Activated CD4-positive, alpha-beta T cell treated with anti-CD3 and anti-CD28 coated beads, Interleukin-2, amount 50 U/mL, for 24 hours (primary cell): ENCODE measurements at places on chromosomes 12 and 14.

DNA sequence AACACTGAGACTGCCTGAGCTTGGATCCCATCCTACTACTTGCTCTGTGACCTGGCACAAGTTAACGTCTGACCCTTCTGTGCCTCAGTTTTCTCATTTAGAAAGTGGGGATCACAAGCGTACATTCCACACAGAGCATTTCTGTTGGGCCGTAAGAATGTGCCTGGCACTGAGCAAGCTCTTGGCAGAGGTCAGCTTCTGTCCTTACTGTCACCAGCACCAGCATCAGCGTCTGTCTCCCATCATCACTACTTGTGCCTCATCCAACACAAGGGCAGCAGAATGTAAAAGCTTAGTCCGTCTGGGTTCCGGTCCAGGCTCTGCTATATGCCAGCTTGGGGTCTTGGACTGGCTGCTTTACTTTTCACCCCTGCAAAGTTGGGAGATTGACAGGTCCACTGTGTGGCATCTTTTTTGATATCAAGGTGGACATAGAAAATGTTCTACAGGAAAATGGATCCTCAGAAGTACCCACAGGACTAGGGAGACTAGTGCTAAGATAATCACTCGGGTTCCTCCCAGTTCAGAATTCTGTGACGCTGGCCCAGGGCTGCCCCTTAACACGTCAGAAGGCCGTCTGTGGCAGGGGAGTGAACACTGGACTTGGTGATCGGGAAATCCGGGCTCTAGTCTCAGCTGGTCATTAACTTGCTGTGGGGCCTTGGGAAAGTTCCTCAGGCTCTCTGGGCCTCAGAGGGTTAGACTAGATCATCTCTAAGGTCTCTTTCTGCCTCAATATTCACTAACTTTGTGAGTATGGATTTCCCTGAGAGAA lies 65.9 kb downstream of the CACNA1C start:
- DNase-seq, result no peak

DNA sequence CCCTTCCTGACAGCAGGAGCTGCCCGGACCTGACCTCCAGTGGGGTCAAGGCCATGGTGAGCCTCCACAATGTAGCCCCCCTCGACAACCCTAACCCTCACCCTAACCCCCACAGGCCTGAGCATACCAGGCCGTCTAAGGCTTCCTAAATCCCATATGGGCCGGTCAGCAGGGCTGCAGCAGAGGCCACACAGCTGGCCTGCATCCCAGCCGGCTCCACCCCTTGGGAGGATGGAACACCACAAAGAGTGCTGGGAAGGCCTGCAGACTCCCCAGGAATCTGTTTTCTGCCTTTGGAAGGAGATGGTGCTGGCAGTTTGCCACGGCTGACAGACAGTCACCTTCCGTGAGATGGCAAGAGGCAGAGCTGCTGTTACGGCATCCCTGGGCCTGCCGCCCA lies 2.8 kb downstream of the TMEM179 start:
- DNase-seq, result no peak

DNA sequence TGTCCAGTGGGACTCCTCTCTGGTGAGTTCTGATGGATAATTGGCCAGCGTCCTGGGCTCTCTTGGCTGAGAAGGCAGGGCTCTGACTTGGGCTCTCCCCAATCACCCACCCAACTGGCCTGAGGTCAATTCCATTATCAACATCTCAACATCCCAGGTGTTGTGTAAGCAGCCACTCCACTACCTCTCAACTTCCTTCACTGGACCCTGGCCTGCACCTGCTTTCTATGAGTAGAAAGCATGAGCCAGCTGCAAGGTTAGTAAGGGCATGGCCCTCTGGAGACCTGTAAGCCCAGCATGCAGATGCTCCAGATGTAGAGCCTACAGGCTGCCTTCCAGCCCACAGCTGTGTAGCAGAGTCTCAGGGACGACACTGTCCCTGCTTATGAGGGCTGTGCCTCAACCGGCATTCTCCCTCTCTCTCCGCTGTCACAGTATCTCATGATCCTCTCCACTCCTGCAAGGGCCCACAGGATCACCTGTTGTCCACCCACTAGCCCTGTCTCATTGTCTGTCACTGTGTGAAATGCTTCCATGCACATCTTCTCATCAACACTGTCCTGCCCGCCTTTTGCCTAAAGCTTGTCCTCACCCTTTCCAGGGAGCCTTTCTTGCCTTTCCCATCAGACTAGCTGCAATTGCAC lies 5.4 kb upstream of the KRT81 start:
- DNase-seq, result no peak

DNA sequence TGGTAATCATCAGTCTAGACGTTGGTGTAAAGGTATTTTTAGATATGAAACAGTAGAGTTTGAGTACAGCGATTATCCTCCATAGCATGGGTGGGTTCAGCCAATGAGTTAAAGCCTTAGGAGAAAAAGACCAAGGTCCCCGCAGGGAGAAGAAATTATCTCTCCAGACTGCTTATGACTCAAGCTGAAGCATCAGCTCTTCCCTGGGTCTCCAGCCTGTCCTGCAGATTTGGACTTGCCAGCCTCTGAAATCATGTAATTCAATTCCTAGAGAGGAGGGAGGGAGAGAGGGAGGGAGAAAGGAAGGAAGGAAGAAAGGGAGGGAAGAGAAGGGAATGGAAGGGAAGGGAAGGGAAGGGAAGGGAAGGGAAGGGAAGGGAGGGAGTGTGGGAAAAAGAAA lies 12.0 kb upstream of the DTX1 start:
- no peak for DNase-seq

DNA sequence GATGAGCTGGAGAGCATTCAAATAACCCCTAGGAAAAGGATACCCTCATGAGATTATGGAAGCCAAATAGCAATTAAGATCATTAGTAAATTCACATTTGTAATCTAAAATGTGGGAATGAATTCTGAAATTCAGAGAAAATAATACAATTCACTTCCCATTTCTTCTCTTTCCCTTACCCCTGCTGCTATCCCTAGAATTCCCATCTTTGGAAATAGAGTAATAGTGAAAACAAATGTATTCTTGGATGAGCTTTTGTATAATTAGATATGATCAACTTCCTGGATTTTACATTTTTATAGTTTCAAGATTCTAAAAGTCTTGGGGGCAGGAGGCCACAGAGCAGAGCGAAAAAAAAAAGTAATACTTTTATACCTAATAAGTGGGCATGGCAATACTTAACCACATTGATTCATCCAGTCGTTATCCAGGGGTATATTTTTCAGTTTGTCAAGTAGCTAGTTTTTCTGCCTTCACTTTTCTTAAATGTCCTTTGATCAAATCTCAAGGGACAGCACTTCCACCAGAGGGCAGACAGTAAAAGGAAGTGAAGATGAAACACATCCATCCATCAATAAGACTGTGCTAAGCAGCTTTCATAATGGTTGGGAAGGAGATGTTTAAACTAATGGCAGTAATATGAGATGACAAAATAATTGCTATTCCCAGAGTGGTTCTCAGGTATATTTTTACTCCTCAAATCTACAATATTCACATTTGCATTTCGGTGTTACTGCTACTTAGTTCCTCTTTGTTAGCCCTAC lies 401.3 kb downstream of the DIO2 start:
- no peak for DNase-seq

DNA sequence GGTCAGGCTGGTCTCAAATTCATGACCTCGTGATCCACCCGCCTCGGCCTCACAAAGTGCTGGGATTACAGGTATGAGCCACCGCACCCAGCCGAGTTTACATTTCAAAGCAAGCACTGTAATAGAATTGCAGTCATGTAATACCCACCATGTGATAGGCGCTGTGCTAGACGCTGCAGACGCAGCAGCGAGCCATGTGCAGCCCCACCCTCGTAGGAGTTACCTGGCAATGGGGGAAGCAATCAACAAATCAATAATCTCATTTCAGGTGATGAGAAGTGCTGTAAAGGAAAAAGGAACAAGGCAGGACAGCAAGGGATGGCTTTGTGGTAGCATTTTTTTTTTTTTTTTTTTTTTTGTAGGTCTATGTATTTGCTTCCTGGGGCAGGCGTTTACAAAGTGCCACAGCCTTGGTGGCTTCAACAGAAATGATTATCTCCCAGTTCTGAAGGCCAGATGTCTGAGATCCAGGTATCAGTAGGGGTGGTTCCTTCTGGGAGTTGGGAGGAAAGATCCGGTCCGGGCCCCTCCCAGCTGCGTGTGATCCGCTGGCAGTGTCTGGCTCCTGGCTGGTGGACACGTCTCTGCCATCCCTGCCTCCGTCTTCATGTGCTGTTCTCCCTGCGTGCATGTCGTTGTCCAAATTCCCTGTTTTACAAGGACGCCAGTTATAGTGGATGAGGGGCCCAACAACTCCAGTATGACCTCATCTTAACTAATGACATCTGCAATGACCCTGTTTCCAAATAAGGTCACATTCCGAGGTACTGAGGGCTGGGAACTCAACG lies 72.8 kb downstream of the TNFAIP2 start:
- no peak for DNase-seq

- no peak for DNase-seq
Observed at GRCh38 chr12:82440885-82441284, 82.6 kb downstream of the METTL25 start.

DNA sequence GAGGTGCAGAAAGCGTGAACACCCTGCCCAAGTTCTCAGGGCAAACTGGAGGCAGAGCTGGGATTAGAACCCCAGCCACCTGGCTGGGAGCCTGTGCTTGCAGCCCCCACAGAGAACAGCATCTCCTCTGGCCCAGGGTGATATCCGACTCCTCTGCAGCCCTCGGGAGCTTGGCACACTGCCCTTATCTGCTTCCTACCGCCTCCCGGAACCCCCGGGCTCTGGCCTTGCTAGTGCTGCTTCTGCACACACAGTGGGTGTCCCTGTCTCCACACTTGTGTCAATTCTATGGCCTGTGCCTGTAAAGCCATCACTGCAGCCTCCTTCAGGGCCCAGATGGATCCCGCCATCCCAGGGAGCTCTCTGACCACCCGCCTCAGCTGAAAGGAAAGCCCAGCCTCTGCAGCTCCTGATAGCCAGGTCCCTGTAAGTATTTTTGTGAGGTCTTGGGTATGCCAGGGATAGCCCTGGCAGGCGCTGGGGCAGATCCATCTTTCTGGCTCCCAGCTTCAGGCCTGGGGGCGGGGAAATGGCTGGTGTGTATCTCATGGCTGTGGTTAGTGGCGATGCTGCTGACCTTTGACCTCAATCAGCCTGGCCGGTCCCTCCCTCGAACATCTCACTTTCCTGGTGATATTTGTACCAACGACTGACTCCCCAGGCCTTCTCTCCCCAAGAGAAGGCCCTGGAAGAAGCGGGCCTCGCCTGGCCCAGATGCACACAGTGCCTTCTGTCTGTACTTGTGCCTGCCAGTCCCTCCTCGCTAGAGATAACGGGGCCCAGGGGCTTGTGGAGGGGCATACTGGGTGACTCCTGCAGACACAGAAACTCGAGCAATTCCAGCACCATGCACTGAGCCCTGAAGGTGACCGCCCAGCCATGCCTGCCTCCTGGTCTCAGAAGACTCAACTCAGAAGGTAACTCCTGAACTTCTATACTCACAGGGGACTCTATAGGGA lies 183.8 kb downstream of the CALM1 start:
- no peak for DNase-seq

DNA sequence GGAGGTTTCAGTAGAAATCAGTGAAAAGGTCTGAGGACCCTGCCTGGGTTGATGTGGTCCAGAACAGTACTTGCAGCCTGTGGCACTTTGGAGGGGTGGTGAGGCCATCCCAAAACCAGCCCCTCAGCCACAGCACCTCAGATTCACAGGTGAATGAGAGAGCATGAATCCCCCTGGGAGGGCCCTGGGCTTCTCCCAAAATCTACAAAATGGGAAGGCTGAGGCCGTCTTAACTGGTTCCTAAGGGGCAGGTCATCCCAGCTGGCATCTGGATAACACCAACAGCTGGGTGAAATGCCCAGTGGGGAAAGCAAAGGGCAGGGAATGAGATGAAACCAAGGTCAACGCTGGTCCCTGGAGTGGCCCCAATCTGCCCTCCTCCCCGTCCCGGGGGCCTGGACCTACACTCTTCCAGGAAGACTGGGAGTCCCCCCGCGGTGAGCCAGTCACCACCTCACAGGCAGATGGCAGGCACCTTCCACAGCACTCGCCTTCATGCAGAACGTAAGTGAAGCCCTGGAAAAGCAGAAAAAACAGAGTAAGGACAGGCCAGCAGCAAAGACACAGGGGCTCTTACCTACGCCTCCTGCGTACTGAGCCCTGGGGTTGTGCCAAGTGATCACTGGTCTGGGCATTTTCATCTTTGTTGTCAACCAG lies 26.3 kb upstream of the ANO2 start:
- no peak for DNase-seq

DNA sequence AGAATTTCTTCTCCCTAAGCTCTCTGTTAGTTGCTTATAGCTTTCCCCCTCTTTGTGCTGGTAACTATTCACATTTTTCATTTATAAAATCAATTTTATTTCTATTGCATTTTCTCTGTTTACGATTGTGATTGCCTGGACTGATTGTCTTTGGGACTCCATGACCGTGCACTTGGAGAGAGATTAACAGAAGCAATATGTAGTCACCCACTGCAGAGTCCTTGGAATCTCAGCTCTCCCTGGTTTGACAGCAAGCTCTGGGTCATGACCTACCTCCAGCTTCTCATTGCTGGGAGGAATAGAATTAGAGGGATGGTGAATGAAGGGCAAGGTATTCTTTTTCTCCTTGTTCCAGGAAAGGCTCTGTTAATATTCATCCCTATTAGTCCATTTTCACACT lies 398.2 kb downstream of the AACS start:
- no peak for DNase-seq

DNA sequence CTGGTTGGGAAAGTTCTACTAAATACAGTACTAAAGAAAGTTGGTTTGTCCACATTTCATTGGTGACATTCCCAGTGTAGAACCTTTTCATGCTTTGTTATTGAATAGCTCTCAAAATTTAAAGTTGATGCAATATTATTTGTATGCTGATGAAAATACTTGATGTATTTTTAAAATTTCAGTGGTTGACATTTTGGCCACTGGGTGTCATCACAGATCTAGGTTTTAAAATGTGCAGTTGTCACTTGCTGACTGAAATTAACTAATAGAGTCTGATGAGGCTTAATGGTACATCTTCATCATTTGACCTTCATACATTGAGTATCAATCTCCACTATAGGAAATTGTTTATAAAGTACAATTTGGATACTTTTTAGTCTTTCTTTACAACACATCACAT lies 37.1 kb downstream of the CMAS start:
- peak; percentile 13 for DNase-seq

DNA sequence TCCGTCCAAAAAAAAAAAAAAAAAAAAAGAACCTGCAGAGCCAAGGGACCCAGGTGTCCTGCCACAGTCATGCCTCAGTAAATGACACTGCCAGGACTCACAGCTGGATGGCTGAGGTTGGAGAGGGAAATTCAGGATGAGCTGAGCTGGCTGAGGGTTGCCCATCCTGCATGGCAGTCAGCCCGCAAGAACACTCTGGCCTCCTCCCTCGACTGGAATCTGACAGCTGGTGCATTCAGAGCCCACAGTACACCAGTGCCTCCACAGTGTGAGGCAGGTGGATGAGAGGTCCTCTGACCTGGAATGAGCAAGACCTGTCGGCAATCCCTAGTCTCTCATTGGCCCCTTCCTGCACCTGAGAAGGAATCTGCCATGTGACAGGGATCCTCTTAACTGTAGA lies 74.4 kb upstream of the GPR68 start:
- DNase-seq, result no peak

GRCh38 chr14:51205486-51205885 lies 34.6 kb upstream of the TMX1 start:
- no peak for DNase-seq

- DNase-seq, result no peak
Observed at GRCh38 chr12:3160081-3160480, 82.9 kb downstream of the TSPAN9 start.
